ENCODE measurements at places on chromosomes 2 and 18. TPM values are rescaled to one million over a fixed set of nuclear protein-coding genes. Genes with fewer than 3 reads are reported as not detected.

The PKDCC gene
- 15.1 TPM for total RNA-seq

The CFAP65 gene
- 0.16 TPM for total RNA-seq

- no peak for DNase-seq
Observed at GRCh38 chr2:121898483-121898882, 143.0 kb downstream of the TSN start.

DNA sequence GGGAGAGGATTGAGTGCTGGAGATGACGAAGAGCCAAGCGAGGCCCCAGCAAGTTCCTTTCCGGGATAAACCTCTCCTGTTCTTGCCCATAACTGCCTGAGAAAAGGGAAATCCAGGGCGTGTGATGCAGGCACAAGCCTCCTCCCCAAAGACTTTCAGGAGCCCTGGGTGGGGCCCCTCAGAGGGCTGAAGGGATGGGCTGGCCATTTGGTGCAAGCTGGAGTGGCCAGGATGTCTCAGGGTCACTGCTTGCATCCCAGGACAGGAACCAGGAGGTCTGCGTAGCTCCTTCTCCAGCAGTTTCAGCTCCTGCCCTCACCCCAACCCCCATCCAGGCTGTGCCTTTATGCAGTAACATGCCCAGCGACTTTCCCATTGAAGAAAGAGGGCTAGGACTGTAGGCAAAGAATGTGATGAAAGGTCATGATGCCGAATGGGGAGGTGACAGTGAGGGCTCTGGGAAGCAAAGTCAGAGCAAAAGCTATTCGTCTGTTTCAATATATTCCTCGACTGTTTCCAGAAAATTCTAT, 80.2 kb downstream of the PXDN start:
- DNase-seq, result no peak

DNA sequence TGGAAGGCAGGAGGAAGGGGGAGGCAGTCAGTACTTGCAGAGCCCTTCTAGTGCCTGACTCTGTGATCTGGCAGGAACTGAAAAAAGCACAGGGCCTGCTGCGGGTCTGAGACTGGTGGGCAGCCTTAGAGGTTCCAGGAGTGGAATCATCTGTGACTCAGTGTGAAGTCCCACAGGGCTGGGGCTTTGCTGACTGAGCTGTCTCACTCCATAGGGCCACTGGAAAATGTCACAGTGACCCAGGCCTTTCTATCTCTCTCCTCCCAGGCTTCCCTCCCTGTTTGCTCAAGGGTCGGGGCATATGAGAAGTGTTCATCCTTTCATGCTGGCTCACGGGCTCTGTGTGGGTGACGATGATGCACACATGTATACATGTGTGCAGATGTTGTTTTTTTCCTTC, 47.1 kb upstream of the ZFP36L2 start:
- DNase-seq, result no peak
